ENCODE measurements at places on chromosomes 6 and 20.

DNA sequence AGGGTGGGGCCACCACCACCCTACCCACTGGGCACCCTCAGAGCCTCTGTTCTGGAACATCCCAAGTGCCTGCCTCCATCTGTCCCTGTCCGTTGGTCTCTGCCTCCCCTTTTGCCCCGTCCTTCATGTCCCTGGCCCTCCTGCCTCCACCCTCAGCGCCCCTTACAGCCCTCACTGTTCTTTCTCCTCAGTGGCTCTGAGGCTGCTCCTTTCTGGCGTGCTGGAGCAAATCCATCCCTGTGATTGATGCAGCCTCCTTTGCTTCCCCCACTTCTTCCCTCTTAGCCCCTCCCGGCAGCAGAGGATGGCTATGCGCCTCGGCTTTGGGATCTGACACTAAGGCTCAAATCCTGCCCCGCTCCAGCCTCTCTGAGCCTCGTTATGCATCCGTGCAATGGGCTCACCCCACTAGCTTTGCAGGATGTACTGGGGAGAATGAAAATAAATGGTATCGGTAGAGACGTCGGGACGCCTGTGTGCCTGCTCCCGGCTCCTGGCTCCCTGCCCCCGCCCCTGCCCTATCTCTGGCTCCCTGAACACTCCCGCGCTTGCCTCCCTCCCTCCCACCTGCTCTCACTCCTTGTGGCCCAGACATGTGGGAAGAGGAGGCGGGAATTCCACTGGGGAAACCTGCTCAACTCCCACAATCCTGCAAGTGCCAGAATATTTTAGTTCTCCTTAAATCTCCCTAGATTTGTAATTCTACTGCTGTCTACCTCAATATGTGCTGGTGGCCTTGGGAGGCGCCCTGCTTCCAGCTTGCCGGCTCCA lies 13.1 kb downstream of the VSTM2L start:
- no peak for DNase-seq

- peak; percentile 10 for DNase-seq
Measured at GRCh38 chr20:25470045-25470444, 62.6 kb downstream of the GINS1 start.

GRCh38 chr6:125918681-125919566 lies 37.6 kb upstream of the HINT3 start:
- DNase-seq, result peak; percentile 19

GRCh38 chr20:39751557-39752137 lies 789.5 kb downstream of the DHX35 start:
- DNase-seq, result no peak

DNA sequence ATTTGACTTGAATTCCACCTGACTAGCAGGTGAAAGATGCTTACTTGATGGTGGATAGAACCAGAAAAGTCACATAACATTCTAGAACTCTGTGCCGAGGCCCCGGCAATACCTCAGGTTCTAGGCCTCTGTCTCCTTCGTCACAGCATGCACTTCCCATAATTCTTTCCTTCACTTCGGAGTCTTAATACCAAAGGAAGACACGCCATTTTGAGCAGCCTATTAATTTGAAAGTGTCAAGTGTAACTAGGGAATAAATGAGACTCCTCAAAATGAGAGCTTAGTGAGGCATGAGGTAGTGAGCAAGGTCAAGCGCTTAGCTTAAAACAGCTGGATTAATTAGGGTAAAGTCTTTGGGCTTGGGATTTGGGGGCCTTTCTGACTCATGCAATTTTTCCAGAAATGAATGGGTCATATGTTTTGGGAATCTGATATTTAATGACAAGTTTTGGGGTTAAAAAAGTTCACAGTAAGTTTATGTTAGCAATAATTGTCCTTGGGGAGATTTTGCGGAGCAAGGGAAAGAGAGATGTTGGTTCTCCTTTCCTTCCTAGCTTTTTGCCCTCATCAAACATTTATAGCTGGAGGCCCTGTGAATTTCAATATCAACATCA lies 29.1 kb upstream of the SGK1 start:
- no peak for DNase-seq

- DNase-seq, result no peak
Measured at GRCh38 chr6:124917769-124918168, 44.5 kb upstream of the RNF217 start.

DNA sequence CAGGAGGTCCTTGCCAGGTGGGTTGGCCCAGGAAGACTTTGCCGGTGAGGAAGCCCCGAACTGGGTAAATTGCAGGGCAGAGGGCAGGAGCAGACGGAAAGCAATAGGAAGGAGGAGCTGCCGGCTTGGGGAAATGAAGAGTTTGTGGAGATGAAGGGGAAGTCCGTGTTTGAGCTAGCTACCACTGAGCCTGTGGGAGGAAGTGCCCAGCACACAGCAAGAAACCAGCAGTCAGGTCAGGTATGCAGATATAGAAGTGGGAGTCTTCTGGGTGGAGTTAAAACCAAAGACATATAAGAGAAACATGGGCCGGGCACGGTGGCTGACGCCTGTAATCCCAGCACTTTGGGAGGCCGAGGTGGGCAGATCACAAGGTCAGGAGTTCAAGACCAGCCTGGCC lies 34.7 kb downstream of the CD24 start:
- no peak for DNase-seq

DNA sequence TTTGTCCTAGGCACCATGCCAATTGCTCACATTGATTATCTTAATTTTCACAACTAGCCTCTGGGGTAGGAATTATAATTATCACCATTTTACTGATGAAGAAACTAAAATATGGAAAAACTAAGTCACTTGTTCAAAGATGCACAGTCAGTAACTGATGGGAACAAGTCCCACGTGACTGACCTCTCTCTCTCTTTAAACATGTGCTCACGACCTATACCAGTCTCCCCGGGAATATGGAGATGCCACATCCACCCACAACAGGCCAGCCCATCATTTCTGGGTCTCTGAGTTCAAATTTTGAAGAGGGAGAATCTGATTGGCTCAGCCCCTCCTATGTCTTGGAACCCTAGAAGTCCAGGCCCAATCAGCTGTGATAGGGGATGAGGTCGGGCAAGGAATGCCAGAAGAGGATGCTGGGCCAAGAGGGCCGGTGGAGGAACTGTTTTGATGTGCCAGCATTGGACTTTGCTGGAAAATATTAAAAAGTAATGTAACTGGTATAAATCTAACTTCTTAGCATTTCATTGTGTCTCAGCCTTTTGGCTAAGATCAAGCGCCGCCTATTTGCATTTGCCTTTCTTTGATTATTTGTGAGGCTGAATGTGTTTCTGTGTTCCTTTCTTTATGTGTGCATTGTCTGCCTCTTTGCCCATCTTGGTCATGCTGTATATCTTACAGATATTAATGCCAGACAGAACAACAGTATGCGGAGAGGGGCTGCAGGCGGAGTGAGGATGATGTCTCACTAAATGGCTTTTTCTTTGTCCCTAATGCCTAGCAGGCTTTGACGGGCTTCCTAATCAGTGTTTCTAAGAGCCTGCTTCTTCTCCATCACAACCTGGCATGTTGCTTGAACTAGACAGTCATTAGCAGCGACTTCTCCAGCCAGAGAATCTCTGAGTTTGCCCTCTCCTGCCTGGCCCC lies 126.6 kb downstream of the VEGFA start:
- DNase-seq, result no peak

GRCh38 chr6:81655696-81656095 lies 96.8 kb downstream of the TENT5A start:
- no peak for DNase-seq

- no peak for DNase-seq
Measured at GRCh38 chr6:165729307-165729936, 66.4 kb upstream of the PDE10A start.

- no peak for DNase-seq
Measured at GRCh38 chr6:34813028-34813713, 21.3 kb downstream of the BLTP3A start.

DNA sequence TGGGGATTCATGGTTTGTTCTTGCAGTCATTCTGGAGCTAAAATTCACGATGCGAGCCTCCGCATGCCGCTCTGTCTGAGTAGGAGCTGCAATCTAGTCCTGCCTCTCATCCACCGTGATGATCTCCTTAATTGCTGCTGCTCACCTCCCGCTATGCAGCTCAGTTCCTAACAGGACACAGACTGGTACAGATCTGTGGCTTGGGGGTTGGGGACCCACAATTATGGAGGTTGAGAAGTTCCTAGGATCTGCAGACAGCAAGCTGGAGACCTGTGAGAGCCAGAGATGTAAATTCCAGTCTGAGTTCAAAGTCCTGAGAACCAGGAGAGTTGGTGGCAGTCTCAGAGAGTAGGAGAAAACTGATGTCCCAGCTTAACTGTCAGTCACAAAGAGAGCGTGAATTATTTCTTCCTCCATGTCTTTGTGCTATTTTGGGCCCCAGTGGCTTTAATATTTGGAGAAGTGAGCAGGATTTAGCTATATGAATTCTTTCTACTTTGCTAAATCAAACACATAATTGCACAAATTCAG lies 378.7 kb upstream of the MAN1A1 start:
- DNase-seq, result no peak

DNA sequence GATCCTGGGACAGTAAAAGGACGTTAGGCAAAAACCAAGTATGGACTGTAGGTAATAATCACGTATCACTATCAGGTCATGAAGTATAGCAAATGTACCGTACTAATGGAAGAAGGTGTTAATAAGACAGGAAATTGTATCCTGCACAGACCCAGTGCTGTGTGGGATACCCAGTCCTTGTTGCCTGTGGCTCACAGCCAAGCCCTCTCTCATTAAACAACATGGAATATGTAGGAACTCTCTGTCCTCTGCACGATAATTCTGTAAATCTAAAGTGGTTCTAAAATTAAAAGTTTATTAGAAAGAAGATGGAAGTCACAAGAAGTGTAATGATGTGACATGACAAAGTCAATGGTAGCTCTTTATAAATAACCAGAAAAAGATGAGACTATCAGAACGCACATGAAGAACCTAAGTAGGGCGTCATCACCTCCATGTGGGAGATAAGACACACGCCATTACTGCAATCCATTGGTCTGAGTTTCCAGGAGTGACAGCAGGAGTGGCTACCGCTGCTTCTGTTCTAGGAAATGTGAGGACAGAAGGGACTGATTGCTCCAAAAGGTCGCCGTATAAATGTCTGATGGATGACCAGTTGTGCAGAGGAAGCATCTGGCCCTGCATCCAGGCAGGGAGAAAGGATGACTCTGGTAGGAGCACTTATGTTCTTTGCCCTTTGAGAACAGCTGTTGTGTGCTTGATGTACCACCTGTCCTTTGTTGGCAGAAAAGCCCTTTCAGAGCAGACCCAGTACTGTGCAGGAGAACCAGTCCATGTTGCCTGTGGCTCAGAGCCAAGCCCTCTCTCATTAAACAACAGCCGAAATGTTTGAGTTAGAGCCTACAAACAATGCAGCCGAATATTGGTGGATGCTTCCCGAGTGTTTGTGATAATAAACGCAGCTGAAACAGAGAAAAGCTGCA lies 125.6 kb downstream of the FIG4 start:
- DNase-seq, result no peak

DNA sequence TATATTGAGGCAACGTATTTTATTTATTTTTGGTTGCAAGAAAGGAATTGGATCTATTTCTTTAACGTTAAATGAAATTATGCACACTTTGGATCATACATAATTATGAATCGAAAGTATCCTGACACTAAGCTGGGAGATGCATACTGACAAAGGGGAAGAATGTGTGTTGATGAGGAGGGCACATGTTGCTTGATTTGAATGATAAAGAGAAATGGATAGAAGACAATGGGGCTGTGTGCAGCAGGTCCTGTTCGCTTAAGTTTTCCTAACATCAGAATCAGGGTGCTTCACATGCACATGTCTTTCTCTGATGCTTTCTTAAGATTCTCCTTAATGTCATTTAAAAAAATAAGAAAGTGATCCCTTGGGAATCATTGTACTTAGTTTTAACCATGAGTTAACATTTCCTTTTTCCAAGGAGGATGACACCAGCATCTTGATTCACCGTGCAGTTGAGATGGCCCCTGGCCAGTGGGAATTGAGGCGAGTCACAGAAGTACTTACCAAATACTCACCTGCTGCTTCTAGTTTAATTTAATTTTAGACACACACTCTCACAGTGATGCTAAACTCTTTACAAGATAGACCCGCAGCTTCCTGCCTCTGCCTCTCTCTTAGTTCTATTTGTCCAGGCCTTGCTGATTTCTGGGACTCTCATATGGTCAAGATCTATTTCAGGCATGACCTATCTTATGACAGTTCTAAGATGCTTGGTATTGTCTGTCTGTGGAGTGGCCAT lies 116.5 kb downstream of the CLIC5 start:
- DNase-seq, result no peak

DNA sequence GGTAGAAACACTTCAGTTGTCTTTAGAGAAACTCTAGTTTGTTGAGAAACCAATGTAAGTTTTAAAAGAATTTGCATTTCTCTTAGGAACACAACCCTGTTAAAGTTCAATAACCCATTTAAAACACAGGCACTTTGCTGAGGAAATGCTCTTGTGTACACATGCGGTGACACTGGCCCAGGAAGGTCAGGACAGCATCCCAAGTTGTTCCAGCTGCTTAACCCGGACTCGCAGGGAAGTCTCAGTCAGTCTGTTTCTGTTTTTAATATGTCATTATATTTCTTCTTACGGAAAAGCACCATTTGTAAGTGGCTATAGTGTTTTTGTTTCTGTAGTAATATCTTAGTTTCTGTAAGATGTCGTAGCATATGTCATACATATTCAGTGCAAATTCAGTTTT lies 36.9 kb downstream of the RIN2 start:
- DNase-seq, result no peak

- DNase-seq, result no peak
Measured at GRCh38 chr6:43532201-43532600, 15.3 kb downstream of the POLR1C start.

- DNase-seq, result no peak
Measured at GRCh38 chr6:128509709-128510108, 10.7 kb downstream of the PTPRK start.

DNA sequence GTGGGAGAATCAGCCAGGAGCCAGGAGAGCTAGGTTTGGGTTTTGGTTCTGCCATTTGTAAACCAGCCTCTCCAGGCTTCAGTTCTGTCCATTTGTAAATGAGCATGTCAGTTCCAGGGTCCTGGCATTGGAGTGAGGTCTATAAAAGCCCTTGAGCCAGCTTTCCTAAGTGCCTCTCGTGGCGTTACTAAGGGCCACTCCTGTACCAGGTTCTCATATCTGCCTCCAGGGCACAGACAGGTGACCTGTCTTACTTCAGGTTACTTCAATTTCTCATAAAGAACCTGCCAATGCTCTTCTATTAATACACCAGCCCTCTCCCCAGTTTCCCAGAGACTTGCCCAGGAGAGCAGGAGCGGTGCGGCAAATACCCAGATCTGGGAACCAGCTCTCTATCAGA lies 101.9 kb downstream of the VEGFA start:
- DNase-seq, result no peak

Measured in stimulated activated CD4-positive, alpha-beta T cell treated with anti-CD3 and anti-CD28 coated beads, TNF-alpha, amount 100 ng/mL, for 4 hours (primary cell).